Spinal cord (tissue), 10 donors: ENCODE measurements at places on chromosomes 6 and 20. TPM values are rescaled to one million over a fixed set of nuclear protein-coding genes. Genes with fewer than 3 reads are reported as not detected.

GRCh38 chr6:102327697-102328225, 934.3 kb downstream of the GRIK2 start:
- no peak overlapping the region for H3K27ac ChIP-seq
- no peak for DNase-seq
- no peaks in the 10 kb centered on the region for H3K27me3 ChIP-seq
- no peaks in the 10 kb centered on the region for H3K4me1 ChIP-seq
- H3K36me3 ChIP-seq = no peaks in the 10 kb centered on the region

Gene TMC2
- 6.3 TPM for polyA plus RNA-seq

- H3K27me3 ChIP-seq = peaks cover 31% of the 10 kb centered on the region
- no peak overlapping the region for H3K27ac ChIP-seq
- DNase-seq = no peak
- H3K4me1 ChIP-seq = peaks cover 10% of the 10 kb centered on the region
- no peaks in the 10 kb centered on the region for H3K36me3 ChIP-seq
Measured at GRCh38 chr20:46317685-46318177, 9.4 kb upstream of the CDH22 start.

DNA sequence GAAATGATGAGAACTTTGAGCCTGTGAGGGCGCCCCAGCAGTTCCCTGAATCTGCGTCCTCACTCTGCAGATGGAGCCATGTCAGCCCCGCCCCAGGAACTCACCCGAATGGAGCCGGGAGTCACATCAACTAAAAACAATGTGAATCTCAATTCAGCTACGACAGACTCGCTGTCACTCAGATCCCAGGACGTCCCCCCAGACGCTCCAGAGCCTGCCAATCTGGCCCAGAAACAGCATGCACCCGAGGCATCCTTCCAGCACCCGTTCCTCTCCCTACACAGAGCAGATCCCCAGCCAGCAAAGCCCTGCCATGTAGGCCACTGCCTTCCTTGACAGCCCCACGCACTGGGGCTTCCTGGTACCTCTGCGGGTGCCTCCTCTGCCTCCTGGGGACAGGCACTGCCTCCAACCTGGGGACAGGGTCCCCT, 248.0 kb downstream of the TTLL2 start:
- DNase-seq = no peak
- H3K36me3 ChIP-seq = peaks cover 5% of the 10 kb centered on the region
- H3K4me3 ChIP-seq = no peak overlapping the region
- H3K4me1 ChIP-seq = peaks cover 45% of the 10 kb centered on the region

Gene AGPAT4
- polyA plus RNA-seq = 40.1 TPM
